ENCODE measurements at places on chromosomes 2 and 18.

DNA sequence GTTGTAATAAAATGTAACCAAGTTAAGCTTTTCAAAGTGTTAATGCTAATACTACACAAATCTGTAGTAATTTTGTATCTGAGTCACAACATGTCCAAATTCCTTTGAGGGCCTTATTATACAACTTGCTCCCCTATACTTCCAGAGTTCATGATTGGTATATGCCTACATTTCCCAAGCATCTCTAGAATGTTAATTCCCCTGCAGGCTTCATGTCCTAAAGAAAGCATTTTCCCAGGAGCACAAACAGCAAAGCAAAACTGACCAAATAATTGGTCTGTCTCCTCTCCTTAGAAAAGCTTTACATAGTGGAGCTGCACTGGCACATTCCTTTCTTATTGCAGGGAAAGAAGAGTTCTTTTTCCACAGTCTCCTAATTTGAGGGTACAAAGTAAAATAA lies 3.7 kb downstream of the ALS2 start:
- DNase-seq: no peak

DNA sequence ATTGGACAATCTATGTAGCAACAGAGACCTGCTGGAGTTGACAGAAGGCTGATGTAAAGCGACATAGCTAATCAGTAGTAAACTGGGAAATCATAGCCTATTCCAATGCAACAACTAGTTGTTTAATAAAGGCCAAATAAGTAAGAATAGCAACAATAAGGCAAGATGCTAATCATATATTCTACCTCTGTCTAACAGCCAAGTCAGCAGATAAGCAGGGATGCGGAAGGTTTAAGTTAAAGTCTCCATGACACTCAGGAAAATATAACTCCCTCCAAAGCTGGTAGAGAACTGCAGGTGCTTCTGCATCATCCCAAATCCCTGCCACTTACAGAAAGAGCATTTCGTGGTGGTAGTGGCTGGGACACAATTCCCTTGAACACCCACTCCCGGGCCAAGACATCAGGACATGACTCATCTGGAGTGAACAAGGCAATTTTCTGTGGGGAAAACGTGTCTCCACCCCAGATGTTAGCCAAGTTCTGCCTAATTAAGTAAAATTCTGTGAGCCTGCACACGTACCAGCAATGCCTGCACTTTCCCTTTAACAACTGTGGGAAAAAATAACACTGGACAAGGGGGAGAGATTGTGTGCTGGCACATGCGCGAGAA lies 413.6 kb upstream of the ID2 start:
- DNase-seq: no peak

DNA sequence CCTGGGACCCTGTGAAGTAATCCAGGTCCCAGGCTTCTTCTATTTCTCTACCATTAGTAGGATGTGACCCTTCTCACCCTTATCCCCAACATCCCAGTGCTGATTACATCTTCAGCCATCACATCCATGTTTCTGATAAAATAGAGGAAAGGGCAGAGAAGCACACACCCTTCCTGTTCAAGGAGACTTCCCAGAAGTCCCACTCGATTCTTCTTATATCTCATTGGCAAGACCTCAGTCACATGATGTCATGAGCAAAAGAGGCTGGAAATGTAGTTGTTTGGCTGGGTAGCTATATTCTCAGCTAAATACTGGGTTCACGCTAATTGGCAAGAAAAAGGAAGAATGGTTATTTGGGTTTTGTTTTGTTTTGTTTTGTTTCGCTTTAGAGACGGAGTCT lies 8.0 kb upstream of the XRCC5 start:
- DNase-seq: no peak

GRCh38 chr18:36492604-36493329 lies 195.3 kb downstream of the FHOD3 start:
- DNase-seq: no peak

- no peak for DNase-seq
Observed at GRCh38 chr18:3447068-3447894, 2.7 kb upstream of the TGIF1 start.

- no peak for DNase-seq
Observed at GRCh38 chr2:209640358-209640757, 131.3 kb upstream of the UNC80 start.

GRCh38 chr18:78625847-78626246 lies 353.8 kb upstream of the SALL3 start:
- DNase-seq: no peak

GRCh38 chr2:68885074-68885810 lies 14.0 kb upstream of the BMP10 start:
- DNase-seq: no peak

- DNase-seq: no peak
Observed at GRCh38 chr18:41721103-41721790, 233.8 kb upstream of the PIK3C3 start.

- no peak for DNase-seq
Observed at GRCh38 chr18:76928179-76928868, 106.0 kb downstream of the ZNF236 start.

GRCh38 chr18:23316988-23317387 lies 136.1 kb upstream of the RIOK3 start:
- DNase-seq: no peak

- no peak for DNase-seq
Observed at GRCh38 chr2:173828189-173829142, 136.7 kb downstream of the SP3 start.

DNA sequence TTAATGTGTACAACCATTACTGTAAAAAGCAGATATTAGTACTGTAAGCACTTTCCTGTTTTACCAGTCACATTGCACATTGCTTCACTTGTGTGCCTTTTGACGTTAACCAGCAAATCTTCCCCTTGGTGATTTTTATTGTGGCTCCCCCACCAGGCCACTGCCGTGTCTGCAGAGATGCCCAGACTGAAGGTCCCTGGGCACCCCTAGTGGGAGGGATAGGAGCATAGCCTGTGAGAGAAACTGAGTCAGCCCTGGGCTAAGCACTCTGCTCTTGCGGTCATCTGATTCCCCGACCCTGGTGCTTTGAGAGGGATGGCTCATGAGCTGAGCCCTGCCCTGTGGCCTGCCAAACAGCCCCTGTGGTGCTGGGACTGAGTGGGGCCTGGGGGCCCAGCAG lies 73.4 kb downstream of the INPP4A start:
- DNase-seq: peak; percentile 66

- DNase-seq: no peak
Observed at GRCh38 chr2:71784734-71785511, 331.6 kb downstream of the DYSF start.

DNA sequence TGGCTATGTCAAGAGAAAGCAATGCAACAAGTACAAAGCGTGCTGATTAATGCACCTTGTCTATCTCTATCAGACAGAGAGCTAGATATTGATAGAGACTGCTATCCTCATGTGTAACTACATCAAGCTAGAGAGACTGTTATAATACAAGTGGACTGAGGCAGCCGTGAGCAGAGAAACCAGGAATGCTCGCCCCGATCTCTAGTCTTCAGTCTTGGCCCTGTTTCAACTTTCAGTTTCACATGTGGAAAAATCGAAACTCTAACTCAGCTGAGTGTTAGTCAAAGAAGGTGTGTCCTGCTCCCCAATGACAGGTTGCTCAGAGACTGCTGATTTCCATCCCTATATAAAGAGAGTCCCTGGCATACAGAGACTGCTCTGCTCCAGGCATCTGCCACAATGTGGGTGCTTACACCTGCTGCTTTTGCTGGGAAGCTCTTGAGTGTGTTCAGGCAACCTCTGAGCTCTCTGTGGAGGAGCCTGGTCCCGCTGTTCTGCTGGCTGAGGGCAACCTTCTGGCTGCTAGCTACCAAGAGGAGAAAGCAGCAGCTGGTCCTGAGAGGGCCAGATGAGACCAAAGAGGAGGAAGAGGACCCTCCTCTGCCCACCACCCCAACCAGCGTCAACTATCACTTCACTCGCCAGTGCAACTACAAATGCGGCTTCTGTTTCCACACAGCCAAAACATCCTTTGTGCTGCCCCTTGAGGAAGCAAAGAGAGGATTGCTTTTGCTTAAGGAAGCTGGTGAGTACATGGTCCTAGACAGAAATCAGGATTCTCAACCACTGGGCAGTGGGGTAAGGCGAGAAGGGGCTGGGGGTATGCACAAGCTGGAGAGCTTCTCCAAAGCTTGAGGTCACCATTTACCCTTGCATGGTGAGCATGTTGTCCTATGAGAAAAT lies at the start of gene RSAD2:
RSAD2 (plus strand) TSS at position 376 of the 903 bp plus-strand sequence; CDS start at position 400, 24 bp downstream.
- DNase-seq: peak; percentile 64

GRCh38 chr2:187618813-187619212 lies 64.6 kb upstream of the TFPI start:
- no peak for DNase-seq

DNA sequence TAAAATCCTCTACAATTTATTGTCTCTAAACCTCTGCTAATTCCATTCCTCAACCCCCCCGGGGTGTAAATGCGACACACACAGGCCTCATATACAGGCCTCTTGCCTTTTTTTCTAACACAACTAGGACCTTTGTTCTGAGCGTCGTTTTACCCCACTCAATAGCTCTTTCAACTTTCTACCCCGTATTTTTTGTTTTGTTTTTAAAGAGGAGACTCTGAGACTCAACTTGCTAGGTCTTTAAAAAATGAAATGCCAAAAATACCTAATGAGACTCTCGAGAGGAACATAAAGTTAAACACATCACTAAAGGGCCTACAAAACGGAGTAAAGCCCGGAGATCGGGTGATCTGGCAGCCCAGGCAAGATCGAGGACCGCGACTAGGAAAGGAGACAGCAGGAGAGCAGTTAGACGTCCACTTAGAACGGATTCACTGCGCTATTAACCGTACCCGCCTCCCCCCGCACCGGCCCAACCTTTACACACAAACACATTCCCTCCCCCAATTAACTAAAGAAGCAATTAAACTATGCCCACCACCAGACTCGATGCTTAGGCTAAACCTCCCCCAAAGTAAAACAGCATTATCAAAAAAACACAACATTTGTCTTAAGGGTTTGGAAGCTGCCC lies 1.7 kb downstream of the TRIP12 start:
- DNase-seq: peak; percentile 57

DNA sequence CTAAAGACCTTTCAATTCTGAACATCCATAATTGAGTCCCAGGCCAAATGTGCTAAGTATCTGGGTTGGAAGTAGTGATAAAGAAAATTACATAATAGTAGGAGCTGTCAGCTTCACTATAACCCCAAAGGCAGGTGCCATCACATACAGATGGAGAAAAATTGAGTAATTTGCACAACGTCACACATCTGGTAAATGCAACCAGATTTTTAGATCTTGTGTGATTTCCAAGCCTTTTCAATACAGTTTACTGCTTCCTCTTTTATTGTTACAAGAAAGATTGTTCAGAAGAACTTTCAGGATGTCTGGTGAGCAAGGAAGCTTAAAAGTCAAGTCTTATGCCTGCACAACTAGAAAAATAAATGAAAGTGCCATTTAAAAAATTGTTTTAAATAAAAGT lies 62.3 kb downstream of the UBE2E3 start:
- no peak for DNase-seq

DNA sequence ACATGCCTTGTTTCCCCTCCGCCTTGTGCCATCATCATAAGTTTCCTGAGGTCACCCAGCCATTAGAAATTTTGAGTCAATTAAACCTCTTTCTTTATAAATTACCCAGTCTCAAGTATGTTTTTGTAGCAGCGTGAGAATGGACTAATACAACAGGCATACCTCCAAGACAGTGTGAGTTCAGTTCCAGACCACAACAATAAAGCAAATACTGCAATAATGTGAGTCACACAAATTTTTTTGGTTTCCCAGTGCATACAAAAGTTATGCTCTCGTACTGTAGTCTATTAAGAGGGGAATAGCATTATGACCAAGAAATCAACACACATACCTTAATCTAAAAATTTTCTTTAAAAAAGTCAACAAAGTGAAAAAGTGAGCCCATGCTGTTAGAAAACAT lies 217.2 kb downstream of the NR4A2 start:
- DNase-seq: no peak

DNA sequence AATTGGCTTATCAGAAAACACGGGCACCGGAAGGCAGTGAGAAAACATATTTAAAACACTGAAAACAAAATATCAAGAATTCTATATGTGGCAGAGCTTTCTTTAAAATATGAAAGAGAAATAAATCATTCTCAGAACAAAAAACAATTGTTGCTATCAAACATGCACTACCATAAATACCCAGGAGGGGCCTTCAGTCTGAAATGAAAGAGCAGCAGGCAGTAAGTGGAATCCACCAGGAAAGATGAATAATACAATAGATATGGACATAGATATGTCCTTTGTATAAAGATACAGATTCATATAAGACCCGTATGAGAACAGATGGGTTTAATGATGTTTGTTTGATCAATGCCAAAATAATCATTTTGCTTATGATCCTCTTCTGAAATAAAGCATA lies 142.0 kb downstream of the TMEM18 start:
- no peak for DNase-seq

- no peak for DNase-seq
Observed at GRCh38 chr2:239639421-239640185, 238.8 kb upstream of the HDAC4 start.

DNA sequence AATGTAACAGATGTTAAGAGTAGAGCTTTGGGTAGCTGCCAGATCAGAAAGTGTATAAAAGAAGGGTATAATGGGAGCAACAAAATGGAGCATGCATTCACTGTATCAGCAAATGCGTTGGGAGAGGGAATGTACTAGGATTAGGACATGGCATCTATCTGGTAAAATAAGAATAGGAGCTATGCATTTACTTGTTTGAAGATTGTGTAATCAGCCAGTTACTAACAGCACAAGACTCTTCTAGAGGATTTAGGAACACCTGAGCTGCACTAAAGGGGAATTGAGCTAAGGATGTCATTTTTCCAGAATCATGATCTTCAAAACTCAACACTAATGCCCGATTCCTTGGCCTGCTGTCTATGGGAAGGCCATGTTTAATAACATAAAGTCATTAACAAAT lies 394.2 kb upstream of the TNP1 start:
- no peak for DNase-seq

DNA sequence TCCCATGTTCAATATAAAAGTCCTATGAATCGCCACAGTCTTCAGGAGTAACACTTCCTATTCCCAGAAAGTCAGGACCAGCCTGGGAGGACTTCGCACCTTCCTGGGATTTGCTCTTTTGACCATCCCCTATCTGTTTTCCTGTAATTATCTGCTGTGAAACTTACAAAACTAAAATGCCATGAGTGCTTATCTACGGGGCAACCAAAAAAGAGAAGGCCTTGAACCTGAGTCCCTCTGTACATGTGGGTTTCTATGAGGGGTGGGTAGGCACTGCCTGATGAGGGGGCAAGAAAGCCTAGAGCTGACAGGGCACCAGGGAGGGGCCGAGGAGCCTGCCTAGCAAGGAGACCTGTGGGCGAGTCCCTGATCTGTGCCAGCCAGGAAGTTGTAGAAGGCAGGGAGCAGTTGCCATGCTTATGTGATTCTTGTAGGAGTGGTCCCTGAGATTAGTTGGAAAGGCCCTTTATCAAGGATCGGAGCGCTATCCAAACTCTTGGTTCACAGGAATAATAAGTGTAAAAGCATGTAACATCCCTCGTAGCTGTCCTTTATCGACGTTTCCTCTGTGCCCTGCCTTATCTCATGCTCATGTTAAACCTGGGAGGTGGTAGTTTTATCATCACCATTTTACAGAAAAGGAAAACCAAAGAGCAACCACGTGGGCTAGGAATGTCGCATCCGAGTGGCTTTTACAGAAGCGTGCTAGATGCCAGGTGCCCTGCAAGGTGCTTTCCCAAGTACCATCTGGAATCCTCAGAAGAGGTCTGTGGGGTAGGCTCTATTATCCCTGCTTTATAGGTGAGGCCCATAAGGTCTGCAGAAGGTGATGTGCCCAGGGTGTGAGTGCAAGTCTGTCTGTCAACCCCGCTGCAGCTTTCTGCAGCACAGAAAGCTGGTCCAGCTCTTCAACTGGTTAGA lies 111.8 kb downstream of the B3GNT2 start:
- no peak for DNase-seq

Measured in CD4-positive, alpha-beta T cell treated with Interleukin-4 for 1 hour (primary cell).